ENCODE measurements at places on chromosomes 1 and 21.

DNA sequence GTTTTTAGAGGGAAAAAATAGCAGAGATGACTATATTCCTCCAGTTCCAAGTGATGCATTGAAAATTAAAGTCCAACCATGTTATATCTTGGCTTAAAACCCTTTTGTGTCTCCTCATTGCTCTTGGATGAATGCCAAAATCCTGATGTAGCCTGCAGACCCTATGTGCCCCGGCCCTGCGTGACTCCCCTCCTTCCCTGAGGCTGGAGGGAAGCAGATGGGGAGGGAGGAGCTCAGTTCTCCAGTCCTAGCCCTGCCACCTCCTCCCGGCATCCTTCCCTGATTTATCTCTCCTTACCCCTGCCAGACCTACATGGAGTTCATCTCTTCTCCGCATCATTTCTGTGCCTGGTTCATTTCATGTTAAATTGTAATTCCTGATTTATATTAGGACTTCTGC, 397.4 kb downstream of the PTPRU start:
- DNase-seq: no peak

DNA sequence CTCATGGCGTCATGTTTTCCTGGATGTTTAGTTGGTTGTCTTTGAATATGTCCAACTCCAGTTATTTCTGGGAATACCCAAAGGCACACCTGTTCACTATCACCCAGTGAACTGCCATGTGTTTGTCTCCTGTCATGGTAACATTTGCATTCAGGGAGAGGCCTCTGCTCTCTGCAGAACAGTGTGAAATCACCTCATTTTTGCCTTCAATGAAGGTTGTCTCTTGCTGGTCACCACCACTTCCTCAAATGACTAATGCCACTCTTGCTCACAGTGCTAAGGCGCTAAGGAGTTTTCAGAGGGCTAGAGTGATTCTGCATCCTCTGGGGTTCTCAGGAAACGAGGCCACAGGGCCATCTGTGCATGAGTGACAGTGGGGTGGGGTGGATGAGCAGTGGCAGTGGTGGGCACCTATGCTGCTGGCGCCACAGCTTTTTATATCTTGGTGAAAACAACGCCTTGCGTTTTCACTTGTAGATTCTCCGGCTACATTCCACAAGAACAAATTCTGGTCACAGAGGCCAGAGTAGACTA, 60.0 kb upstream of the ATP5PO start:
- peak; percentile 87 for DNase-seq

- no peak for DNase-seq
Observed at GRCh38 chr21:19045876-19046275, 642.3 kb upstream of the TMPRSS15 start.

- no peak for DNase-seq
Observed at GRCh38 chr1:234503193-234504050, 24.4 kb upstream of the TARBP1 start.

- no peak for DNase-seq
Observed at GRCh38 chr1:230125141-230125540, 58.1 kb downstream of the GALNT2 start.

DNA sequence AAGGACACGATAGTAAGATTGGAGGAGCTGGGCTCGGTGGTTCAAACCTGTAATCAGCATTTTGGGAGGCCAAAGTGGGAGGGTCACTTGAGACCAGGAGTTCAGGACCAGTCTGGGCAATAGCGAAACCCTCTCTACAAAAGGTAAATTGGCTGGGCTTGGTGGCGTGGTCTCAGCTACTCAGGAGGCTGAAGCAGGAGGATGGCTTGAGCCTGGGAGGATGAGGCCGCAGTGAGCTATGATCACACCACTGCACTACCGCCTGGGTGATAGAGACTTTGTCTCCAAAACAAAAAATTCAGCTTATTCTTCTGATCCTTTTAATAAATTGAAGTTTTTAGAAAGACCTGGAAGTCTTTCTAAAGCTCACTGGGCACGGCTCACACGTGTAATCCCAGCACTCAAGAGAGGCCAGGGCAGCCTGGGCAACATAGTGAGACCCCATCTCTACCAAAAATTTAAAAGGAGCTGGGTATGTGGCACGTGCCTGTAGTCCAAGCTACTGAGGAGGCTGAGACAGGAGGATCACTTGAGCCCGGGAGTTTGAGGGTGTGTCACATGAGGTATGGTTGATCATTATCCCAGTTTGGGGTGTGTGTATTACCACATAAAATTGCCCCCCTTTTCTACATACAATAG, 15.3 kb downstream of the MASP2 start:
- DNase-seq: no peak

GRCh38 chr1:29830916-29831315, 594.6 kb downstream of the PTPRU start:
- DNase-seq: no peak

DNA sequence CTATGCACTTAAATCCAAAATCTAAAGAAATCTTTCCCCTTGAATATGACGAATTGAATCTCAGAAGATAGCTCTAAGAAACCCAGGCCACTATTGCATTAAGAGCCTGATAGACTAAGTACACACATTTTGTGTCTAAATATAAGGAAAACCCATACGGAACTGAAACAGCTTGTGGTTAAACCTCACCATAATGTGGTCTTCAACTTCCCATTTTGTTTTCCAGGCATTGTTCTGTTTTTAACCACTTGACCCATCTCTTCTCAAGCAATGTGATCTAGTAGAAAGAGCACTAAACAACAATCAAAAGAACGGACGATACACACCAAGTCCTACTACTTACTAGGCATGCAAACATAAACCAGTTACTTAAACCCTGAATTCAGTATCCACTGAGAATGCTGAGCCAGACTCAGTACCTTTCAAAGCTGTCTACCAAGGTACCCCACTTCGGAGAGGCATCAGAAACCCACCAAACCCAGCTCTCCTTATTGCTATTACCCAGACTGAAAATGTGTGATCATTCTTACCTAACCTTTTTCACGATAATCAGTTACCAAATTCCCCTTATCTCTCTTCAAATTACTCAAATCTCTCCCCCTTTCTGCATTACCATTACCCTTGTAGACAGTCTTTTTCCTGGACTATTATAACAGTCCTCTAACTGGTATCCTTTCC, 12.8 kb downstream of the OTUD7B start:
- no peak for DNase-seq

GRCh38 chr1:22285549-22286396, 142.9 kb upstream of the WNT4 start:
- DNase-seq: no peak

DNA sequence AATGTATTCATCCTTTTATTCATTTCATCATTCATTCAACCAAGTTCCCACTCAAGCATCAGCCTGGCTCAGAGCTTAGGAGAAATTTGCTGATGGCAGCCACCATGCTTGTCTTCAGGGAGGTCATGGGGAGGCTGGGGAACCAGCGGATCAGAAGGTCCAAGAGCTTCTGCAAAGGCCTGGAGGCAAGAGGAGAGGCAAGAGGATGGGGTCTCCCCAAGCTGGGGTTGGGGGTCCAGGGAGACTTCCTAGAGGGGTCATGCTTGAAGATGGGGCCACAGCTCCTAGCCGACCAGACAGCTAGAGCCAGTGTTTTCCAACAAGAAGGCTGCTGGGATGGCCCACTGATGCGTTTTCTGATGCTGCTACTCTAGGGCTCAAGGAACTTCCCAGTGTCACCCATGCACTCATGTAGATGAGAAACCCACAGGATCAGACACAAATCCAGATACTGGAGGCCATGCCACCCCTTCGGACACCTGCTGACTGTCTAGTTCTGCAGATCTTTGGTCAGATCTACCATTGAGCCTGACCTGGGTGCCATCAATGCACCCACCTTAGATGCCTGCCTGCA, 315.2 kb downstream of the AJAP1 start:
- no peak for DNase-seq

DNA sequence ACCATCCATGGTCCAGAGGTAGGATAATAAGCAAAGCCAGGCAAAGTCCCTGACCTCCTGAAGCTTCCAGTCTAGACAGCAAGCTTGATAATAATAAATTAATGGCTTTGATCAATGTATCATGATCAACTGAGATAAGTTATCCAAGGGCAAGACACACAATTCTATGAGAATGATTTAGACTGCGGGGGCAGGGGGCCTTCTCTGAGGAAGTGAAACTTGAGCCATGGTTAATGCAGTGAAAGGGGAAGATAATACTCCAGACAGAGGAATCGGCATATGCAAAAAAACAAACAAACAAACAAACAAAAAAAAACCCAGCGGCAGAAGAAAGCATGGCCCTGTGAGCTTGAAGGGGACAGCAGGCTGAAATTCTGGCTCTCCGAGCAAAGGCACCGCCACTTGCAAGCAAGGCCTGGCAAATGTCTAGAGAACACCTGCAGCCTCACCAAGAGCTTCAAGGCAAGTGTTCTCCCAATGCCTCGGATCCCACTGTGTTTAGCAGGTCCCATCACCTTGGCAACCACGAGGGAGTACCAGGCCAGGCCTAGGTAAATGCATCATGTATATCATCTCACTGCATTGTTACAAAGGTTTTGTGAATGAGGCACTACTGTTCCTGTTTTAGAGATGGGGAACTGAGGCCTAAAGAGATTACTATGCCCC, 24.9 kb downstream of the CSMD2 start:
- DNase-seq: no peak

GRCh38 chr1:28822799-28823198, 10.8 kb downstream of the OPRD1 start:
- DNase-seq: no peak

GRCh38 chr1:30902593-30903290, 5.8 kb downstream of the SDC3 start:
- no peak for DNase-seq

DNA sequence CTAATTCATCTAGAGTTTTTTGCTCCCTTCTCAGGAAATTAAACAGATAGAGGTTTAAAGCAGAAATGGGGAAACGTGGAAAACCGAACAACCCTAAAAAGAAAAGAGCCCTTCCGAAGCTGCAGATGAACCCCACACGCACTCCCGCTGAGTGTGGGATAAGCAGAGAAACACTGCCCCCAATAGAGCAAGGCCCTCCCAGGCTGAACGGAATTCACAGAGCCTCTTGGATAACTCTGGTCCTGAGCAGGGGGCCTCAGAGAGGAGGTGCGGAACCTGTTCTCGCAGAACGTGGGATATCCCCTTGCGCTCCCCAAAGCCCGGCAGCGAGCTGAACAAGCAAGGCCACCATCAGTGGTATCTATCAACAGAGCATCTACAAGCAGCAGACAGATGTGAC, 44.9 kb downstream of the SSBP3 start:
- no peak for DNase-seq

DNA sequence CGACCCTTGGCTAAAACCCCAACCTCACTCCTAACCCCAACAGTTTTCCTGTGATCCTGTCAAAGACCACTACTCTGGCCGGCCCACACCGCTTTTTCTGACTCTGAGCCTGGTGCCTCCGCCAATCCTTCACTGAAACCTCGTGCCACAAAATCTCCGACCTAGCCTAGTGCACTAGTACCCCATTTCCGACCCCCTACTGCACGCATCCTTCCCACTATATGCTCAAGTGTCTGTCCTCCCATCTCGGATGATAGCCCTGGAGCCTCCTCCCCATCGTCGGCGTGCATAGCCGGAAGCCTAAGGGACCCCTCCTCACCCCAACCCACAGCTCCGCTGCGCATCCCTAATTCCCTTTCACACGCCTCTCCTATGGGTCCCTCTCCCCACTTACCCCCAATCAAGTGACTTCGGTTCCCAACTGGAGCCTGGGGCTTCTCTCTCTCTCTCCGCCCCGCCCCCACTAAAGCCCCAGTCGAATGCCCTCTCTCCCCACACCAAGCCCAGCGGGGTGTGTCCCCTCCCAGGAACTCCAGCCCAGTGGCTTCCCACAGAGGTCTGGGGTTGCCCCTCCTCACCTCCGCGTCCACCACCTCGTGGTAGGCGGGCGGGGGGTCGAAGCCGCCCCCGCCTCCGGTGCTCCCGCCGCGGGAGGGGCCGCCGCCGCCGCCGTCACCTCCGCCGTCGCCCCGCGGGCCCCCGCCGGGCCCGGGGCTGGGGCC, 791 bp downstream of the USP24 start:
- peak; percentile 42 for DNase-seq

DNA sequence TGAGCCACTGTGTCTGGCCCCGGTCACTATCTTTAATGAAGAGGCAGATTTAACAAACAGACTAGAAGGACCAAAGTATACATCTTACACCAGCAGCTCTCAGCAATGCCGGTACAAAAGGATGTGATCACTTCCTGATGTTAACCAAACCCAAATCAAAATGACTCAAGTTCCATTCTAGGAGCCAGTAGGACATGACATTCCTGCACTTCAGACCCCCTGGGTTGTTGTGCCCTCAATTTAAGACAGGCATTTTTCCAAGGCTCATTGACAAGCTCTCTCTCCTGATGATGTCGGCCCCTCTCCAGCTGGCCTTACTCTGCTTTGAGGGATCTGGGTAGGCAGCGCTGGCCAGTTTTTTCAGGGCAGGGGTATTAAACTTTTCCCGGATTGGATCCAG, 35.1 kb downstream of the YARS1 start:
- no peak for DNase-seq

GRCh38 chr21:17834639-17835354, 15.6 kb upstream of the C21orf91 start:
- DNase-seq: no peak

DNA sequence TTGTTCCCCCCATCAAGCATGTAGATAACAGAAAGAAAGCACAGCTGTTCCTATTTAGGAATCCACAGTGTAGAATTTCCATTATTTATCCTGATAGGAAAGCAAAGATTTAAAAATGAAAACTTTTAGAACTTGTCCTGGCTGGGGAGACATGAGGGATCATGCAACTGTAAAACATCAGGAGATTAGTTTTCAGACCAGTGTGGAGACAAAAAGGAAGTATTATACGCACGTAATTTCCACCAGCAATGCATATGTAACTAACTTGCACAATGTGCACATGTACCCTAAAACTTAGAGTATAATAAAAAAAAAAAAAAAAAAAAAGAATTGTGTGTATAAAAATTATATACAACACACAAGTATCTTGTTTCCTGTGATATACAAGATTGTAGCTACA, 172.4 kb downstream of the NEGR1 start:
- no peak for DNase-seq

GRCh38 chr1:41758500-41758899, 160.2 kb downstream of the HIVEP3 start:
- DNase-seq: no peak

- DNase-seq: no peak
Observed at GRCh38 chr1:227424159-227424680, 105.9 kb upstream of the CDC42BPA start.
